ENCODE measurements at places on chromosomes 13 and 19.

DNA sequence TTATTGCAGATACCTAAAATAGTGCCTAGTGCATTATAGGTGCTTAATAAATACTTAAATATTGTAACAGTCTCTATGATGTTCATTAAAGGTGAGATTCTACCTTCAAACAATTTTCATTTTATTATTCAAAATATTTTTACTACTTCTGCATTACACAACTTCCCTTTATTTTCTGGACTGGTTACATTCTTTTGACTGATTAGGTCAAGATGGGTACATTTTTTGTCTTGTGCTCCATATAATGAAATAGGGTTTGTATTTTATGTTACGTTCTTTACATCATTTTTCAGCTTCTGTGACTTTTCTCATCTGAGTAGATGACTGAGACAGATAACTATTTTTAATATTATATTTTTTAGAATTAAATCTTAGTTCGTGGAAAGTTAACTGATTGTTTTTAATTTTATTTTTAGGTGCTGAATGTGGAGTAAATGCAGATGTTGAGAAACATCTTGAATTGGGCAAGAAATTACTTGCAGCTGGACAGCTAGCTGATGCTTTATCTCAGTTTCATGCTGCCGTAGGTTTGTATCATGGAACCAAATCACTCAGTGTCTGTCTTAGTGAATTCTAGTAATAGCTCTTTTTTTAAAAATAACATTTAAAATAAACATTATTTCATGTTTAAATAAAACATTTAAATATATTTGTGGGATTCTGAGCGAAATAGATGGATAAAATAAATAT, 32.0 kb downstream of the DNAJC3 start:
- no peak for DNase-seq

GRCh38 chr19:28543244-28543776, 669.6 kb downstream of the UQCRFS1 start:
- no peak for DNase-seq

GRCh38 chr19:5789886-5790558, 941 bp downstream of the DUS3L start:
- no peak for DNase-seq

DNA sequence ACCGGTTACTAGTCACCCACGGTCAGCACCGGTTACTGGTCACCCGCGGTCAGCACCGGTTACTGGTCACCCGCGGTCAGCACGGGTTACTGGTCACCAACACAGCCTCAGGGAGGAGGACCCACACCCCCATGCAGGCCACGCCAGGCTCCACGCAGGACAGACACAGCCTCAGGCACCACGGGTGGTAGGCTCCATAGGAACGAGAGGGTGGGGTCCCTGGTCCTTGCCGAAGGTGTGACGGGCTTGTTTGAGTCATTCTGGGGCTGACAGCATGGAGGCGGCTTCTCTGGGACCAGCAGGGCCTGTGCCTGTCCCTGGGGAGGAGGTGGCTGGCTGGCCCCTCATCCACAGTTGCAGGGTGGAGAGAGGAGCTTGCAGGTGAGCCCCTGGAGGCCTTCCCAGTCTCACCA, 122.8 kb upstream of the SOX1 start:
- no peak for DNase-seq

GRCh38 chr19:50906217-50906616, 5.0 kb downstream of the KLK4 start:
- DNase-seq, result peak; percentile 10

- no peak for DNase-seq
Observed at GRCh38 chr19:46932346-46932745, 71.5 kb downstream of the ARHGAP35 start.

GRCh38 chr19:46845959-46846459, 4.6 kb downstream of the AP2S1 start:
- no peak for DNase-seq

Data from NCI-H187 treated with DMSO at 0.1 percent for 48 hours (cell line).